ENCODE measurements at places on chromosomes 11 and 22.

- no peaks in the 10 kb centered on the region for H3K27me3 ChIP-seq
- H3K27ac ChIP-seq: no peak overlapping the region
- peaks cover 20% of the 10 kb centered on the region for H3K4me1 ChIP-seq
- H3K4me3 ChIP-seq: no peak overlapping the region
Observed at GRCh38 chr11:77155082-77155475, 27.0 kb downstream of the MYO7A start.

GRCh38 chr11:111500481-111500880, 11.7 kb downstream of the BTG4 start:
- no peak overlapping the region for H3K27ac ChIP-seq
- H3K4me3 ChIP-seq: no peak overlapping the region
- no peaks in the 10 kb centered on the region for H3K4me1 ChIP-seq
- H3K36me3 ChIP-seq: no peaks in the 10 kb centered on the region
- no peak for DNase-seq

DNA sequence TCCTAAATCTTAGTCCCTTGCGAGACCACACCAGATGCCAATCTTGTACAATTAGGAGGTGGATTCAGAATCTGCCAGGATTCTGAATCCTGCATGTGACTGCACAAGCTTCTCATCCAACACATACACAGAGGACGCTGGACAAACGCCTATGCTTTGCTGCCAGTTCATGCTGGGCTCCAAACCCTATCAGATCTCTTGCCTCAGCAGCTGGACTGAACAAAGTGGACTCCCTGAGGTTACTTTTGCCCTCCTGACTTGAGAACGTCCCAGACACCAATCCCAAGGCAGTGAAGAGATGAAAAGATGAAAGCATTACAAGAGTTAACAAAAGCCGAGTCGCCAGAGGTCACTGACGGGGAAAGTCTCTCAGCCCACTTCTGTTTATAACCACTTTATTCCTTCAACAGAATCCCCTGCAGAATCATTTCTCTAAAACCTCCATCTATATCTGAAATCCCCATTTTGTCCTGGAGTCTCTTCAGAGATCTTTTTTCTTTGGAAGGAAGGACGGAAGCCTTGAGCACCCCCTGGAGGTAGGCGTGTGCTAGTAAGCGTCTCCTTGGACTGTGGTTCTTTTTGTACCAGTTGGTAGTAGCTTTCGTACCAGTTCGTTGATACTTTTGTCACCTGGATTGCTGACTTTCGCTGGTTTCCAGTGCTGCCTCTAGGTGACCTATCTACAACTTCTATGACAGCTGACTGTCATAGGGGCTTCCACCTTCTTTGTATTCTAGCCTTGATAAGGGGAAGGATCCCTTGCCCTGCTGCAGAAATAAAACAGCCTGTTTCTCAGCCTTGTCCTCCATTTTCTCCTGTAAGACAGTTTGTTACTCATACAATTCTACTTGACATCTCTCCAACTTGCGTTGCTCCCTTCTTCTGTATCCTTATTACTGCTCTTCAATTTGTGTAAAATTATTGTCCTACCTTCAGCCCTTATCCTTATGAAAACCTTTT, 26.1 kb upstream of the EED start:
- no peaks in the 10 kb centered on the region for H3K36me3 ChIP-seq
- DNase-seq: peak; percentile 64
- H3K4me1 ChIP-seq: peaks cover 13% of the 10 kb centered on the region
- no peak overlapping the region for H3K27ac ChIP-seq
- H3K4me3 ChIP-seq: peak overlapping the region; percentile 31

DNA sequence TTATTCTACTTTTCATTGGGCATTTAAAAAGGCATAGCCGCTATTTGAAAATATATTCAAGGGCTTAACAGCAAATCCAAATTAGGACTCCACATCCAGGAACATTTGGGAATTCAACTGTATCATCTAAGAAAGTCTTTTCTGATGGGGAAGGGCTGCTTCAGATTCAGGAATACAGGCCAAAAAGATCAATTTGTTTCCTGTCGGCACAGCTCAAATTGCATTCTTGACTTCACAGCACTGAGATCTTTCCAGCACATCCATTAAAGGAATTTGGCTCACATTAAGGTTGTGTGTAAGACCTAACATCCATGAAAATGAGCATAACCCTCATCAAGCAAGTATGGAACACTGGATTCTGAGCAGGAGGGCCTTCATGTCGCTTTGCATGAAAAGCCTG, 1169.5 kb upstream of the CCDC90B start:
- no peak overlapping the region for H3K27ac ChIP-seq
- H3K4me1 ChIP-seq: no peaks in the 10 kb centered on the region
- H3K4me3 ChIP-seq: no peak overlapping the region
- no peaks in the 10 kb centered on the region for H3K27me3 ChIP-seq
- no peak for DNase-seq

Data from HepG2 (cell line).